ENCODE measurements at places on chromosomes 3 and 15.
A peak's percentile ranks its signal among the peaks of the same experiment; 100 is the strongest.

DNA sequence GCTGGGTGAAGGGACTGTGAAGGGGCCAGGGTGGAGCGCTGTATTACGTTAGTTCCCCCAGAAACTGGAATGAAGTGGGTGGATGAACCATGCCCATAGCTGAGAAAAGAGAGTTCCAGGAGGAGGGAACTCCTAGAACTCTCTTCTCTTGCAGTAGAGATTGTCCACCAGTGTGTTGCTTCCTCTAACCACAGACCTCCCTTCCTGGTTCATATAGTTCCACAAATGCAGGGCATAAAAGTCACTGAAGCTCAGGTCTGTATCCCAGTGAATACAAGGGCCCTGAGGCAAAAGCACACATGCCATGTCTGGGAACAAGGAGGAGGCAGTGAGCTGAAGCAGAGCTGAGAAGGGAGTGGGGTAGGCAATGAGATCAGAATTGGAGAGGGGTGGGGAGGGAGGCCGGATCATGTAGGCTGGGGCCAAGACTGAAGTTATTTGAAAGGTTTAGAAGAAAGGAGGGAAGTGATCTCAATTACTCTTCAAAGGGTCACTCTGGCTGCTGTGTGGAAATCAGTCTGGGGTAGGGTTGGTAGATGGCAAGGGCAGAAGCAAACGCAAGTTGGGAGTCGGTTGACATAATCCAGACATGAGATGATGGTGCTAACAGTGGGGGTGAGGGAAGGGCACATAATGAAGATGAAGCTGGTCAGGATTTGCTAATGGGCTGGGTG lies 6.5 kb downstream of the A4GNT start:
- no peak for DNase-seq

- no peak for DNase-seq
Measured at GRCh38 chr3:64867224-64867623, 179.4 kb upstream of the ADAMTS9 start.

DNA sequence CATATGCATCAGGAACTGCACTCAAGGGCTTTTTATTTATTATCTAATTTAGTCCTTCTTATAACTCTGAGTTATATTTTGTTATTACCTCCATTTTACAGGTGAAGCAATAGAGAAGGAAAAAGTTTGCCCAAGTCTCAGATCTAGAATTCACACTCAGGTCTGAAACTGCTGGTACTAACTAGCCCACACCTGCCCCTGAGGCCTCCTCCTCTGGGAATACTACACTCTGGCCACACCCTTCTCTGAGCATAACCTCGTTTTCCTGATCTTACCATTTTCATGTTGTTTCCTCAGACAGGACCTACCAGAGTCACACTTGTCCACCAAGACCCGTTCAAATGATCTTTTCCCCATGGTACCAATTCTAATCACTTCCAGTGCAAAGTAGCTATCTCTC lies 94.1 kb upstream of the CHRM5 start:
- no peak for DNase-seq

- no peak for DNase-seq
Measured at GRCh38 chr15:27057904-27058645, 87.1 kb downstream of the GABRG3 start.

DNA sequence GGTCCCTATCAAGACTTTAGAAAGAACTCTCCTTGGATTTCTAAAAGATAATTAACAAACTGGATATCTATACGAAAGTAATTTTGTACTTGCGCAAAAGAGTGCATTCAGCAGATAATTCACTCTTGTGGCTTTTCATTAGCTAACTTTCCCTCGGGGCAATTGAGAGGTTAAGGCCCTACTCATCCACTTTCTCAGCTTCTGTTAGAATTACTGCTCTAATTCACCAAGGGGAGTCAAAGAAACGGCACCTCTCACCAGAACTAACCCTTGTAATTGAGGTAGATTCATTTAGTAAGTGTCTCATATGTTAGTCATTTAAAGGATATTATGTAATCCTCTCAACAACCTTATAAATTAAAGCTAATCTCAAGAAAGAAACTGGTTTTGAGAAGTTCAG lies 22.5 kb upstream of the MB21D2 start:
- no peak for DNase-seq

DNA sequence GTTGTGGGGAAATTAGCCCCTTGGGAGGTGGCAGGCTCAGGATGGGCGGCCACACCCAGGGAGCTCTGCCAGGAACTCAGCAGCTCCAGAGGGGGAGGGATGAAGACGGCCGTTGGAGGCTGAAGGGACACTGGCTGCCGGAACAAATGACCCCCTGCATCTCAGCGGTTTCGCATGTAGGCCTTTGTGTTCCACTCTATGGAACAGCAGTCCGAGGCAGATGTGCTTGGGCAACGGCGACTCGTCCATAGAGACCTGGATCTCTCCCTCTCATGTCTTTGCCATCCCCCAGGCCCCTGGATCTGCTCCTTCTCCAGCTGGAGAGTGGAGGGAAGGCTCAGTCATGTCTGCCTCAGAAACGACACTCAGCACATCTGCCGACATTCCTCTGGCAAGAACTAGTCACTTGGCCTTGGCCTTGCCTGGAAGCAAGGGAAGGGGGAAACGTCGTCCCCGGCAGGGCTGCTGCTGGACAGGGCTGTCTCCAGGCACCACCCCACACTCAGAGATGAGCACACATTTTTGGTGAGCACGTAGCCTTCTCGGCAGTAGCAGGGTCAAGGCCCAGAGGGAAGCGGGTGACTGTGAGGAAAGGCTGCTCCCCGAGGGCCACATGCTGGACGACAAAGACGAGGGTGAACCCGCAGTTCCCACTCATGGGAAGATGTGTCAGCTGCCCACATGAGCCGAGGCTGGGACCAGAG lies 83.8 kb downstream of the ASB7 start:
- DNase-seq, result no peak

DNA sequence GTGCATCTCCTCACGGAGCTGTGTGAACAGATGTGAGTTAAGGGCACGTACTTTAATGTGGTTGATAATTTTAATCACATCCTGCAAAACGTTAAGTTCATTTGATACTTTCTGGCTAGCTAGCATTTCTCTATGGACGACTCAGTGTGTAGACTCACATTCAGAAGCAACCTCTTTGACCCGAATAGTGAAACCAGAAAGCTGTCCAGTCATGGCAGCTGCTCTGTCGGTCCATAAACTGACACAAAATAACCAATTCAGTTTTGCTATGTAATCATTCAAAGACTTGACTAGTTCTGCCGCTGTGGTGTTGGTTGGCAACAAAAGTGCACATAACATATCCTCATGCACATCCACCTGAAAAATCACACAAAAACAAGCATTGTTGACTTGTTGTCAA lies 3.7 kb upstream of the GFM1 start:
- DNase-seq, result no peak

DNA sequence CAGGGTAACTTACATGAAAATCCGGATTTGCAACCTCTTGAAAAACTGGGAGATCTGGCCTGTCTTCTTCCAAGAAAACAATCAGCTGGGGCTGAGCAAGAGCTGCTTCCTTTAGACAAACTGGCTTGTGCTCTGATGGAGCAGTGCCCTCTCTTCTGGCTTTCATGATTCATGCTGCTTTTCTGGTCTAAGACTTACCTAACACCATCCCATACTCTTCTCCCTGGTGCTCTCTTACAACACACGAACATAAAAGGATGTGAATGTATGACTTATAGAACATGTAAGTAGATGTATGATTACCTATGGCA lies 9.9 kb downstream of the TJP1 start:
- no peak for DNase-seq

DNA sequence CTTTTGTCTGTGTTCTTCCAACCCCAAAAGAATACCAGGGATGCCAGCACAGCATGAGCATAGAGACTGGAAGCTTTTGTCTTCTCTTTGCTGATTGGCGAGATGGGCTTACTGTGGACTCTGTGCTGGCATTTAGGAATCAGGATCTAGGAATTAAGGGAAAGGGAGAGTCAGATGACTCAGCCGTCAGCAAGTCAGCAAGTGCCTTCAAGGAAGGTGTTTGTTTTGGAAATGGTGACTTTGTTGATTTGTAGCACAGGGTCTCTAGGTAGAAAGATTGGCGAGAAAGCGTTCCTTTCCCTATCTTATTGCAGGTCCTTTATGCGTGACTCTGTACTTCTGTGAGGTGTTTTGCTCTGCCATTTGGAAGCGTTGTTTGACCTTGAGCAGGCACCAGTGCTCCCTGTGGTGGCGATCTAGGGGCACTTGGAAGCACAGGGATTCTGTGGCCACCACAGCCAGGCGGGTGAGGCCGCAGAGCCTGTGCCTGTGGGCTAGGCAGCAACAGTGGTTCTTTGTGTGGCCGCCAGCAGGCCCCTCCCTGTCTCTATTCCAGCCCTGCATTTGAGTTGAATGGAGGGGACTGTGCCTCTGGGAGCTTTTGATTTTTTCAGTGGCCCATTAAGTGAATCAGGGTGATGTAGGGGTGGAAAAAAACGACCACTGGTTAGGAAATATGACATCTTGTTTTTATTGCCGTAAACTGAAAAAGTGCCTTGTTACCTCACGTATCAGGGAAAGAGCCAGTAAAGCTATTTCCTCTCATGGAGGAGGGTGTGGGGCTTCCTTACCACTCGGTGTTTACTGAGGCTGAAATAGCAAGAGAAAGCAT lies 19.0 kb downstream of the FAN1 start:
- no peak for DNase-seq

DNA sequence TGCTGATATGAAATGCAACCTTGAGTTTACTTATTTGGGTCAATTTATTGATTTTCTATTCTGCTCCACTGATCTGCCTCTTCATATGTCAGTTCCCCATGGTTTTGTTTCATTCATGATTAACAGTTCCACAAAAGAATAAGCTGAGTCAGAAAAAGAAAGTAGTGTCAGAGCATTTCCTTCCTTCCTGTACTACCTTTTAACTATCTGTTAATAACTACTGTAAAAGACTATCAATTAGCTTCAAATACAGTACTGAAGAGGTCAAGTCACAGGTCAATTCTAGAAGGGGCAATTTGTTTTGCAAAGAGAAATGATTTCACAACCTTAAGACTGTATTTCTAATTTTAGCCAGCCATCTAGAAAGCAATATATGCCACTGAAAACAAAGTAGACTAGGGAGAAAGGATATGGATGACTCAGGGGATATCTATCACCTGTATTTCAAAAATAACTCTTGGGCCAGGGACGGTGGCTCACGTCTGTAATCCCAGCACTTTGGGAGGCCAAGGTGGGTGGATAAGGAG lies 129.5 kb downstream of the TFDP2 start:
- DNase-seq, result no peak

GRCh38 chr3:148309390-148310035 lies 388.2 kb upstream of the AGTR1 start:
- peak; percentile 72 for DNase-seq

GRCh38 chr15:33293713-33294334 lies 16.9 kb upstream of the RYR3 start:
- DNase-seq, result no peak

- peak; percentile 86 for DNase-seq
Measured at GRCh38 chr3:190546881-190547510, 33.1 kb downstream of the IL1RAP start.

- DNase-seq, result no peak
Measured at GRCh38 chr15:57923306-57923705, 142.2 kb downstream of the ALDH1A2 start.

- DNase-seq, result no peak
Measured at GRCh38 chr3:94114666-94115065, 51.8 kb downstream of the NSUN3 start.

DNA sequence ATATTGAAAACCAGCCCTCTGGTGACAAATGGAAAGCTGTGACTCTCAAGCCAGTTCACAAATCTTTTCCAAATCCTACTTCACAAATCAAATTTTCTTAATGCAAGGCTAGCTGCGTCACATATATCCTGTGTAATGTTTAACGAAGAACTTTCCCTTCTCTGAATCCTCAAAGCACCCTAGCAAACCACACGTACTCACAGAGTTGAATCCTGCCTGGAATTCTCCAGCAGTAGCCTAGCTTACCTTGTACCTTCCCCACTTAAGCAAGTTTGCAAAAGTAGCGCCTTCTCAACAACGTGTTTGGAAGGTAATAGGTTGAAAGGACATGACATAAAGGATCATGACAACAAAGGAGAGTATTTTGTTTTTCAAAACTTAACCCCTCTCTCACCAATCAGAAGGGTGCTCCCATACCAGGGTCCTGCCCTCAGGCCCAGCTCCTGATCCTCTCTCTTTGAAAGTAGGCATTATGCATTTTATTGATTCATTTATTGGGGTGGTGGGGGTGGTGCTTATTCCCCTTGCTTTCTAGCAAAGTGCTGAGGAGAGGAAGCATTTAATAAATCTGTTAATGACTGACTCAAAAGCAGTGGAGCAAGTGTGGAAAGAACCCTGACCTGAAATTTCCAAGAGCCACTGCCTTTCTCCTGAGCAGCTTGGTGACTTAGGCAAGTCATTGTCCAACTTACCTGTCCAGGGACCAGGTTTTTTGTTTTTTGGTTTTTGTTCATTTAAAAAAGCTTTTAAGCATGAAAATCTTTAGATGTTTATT lies 531.6 kb downstream of the MECOM start:
- no peak for DNase-seq

- DNase-seq, result no peak
Measured at GRCh38 chr3:45933591-45933990, 9.7 kb upstream of the CXCR6 start.

DNA sequence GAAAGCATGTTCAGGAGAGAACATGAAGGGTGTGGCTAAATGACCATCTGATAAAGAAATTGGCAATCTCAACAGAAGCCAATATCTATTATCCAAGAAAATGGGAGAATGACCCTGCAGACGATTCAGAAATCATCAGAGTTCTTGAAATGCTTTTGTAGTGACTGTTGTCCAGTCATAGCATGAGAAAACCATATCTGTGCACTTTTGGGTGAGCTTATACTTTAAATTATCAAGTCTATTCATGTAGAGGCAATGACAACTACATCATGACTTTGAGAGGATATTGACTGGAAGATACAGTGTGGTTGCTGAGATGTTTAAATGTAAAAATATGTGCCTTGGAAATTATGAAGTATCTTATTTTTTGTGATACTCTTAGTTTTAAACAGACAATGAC lies 57.6 kb upstream of the AZI2 start:
- no peak for DNase-seq

DNA sequence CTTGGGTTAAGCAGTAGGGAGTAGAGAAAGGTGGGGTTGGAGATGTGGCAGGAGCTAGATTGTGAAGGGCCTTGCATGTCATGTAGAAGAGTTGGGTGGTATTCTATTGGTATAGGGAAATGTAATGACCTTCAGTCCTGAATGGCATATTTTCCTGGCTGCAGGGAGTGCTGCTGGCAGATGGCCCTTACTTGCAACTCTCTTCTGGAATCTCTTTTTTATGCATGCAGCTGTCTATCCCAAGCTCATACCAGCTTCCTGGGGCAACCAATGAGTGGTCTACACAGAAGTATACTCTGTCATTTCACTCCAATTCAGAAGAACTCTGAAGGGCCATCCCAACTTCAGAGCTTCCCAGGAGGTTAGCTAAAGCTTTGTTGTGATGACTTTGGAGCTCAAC lies 144.7 kb upstream of the ANKRD28 start:
- no peak for DNase-seq

- no peak for DNase-seq
Measured at GRCh38 chr15:94432279-94432678, 200.9 kb downstream of the MCTP2 start.
